PC-9 (cell line): ENCODE measurements at places on chromosomes 16 and 17. TPM values are rescaled to one million over a fixed set of nuclear protein-coding genes. Genes with fewer than 3 reads are reported as not detected.

- peak; percentile 62 for DNase-seq
Observed at GRCh38 chr17:78915872-78916632, 9.1 kb downstream of the TIMP2 start.

GRCh38 chr17:57327176-57327970, 71.0 kb downstream of the MSI2 start:
- DNase-seq = no peak

- no peak for DNase-seq
Observed at GRCh38 chr17:43448720-43449469, 34.9 kb upstream of the DHX8 start.

Gene HS3ST2
- 0.23 and 1.1 TPM in 2 replicates for total RNA-seq

Gene AATK
- 0.46 and 2.4 TPM in 2 replicates for total RNA-seq

DNA sequence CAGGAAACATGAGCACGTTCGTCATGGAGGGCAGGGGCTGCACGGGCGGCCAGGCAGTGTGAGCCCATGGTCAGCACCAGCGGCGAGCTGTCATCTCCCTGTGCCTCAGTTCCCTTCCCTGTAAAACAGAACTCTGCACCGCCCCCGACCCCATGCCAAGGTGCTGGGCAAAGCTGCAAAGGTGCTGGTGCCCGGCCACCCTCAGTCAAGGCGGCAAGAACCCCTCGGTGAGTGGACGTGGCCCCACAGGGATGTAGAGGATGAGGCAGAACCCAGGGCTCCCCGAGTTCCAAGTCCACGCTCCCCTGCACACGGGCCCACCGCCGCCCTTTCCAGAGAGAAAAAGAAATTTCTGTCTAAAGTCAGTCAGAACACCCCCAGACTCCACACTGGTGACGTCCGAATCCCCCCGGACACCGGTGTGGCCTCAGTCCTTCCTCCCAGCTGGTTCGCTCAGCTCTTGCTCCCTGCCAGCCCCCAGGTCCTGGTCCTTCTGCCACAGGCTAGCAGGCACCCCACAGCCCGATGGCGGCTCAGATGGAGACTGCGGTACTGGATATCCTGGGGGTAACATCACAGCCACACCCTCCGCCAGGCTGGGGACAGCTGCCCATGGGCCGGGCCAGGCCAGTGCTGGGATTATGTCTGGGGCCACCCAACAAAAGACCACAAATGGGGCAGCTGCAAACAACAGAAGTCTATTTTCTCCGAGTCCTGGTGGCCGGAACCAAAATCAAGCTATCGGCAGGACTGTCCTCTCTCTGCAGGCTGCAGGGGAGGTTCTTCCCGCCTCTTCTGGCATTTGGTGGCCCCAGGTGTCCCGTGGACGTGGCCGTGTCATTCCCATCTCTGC, 14.4 kb upstream of the BAHCC1 start:
- DNase-seq = no peak

Gene KRT17
- total RNA-seq = 29.0 and 80.8 TPM in 2 replicates

Gene GJD3
- not detected in 2 replicates for total RNA-seq

Gene CDYL2
- 0.68 and 3.3 TPM in 2 replicates for total RNA-seq

- DNase-seq = no peak
Observed at GRCh38 chr16:64845071-64845470, 276.8 kb downstream of the CDH11 start.

DNA sequence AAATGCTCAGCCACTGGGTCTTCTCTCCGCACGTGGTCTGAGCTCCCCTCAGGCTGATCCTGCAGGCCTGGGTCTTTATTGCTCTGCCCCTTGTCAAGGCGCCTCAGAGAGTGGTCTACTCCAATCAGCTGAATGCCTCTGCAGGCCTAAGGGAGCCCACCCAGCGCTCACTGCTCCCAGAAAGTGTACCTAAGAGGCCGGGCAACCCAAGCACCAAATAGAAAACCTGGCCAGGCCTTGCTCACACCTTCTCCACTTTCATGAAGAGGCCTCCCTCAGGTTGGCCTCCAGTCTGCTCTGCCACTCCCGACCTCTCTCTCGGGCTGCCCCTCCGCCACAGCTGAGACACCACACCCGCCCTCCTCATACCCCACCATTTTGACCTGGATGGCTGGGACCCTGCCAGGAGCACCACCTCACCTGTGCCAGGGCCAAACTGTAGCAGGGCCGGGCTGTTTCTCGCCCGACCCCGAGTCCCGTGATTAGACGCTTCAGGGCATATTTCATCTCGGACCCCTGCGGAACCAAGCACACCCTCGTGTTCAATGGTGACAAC, 665 bp downstream of the MYBBP1A start:
- DNase-seq = no peak

- no peak for DNase-seq
Observed at GRCh38 chr16:72939247-72939646, 108.7 kb downstream of the ZFHX3 start.

GRCh38 chr17:75778861-75779249, 5.8 kb upstream of the UNK start:
- DNase-seq = no peak

Gene SUPT4H1
- 72.2 and 74.8 TPM in 2 replicates for total RNA-seq

- DNase-seq = no peak
Observed at GRCh38 chr16:54437401-54437800, 150.8 kb upstream of the IRX3 start.

Gene VPS35
- 94.9 and 98.4 TPM in 2 replicates for total RNA-seq

Gene LITAFD
- total RNA-seq = not detected in 2 replicates

Gene GPR139
- total RNA-seq = not detected in 2 replicates

Gene ORMDL3
- 51.1 and 68.1 TPM in 2 replicates for total RNA-seq
